ENCODE measurements at places on chromosomes 2 and 18. TPM values are rescaled to one million over a fixed set of nuclear protein-coding genes. Genes with fewer than 3 reads are reported as not detected.

The TFPI gene
- total RNA-seq = 88.5 TPM

The ACADL gene
- total RNA-seq = 85.4 TPM

The GAL3ST2 gene
- 3.9 TPM for total RNA-seq

The NGEF gene
- 25.1 TPM for total RNA-seq

The REG1B gene
- 4.1 TPM for total RNA-seq

The CDH2 gene
- total RNA-seq = 9.8 TPM

The HMSD gene
- not detected for total RNA-seq

The KIF5C gene
- total RNA-seq = 47.9 TPM

The GDF7 gene
- total RNA-seq = 16.2 TPM

The PHOSPHO2 gene
- total RNA-seq = 8.0 TPM

The PDCD1 gene
- 0.22 TPM for total RNA-seq

The PAX8 gene
- 11.4 TPM for total RNA-seq

The GAREM2 gene
- total RNA-seq = 3.3 TPM

The MSGN1 gene
- total RNA-seq = not detected

The LGALSL gene
- 28.0 TPM for total RNA-seq

The SCYGR2 gene
- not detected for total RNA-seq

The DNER gene
- total RNA-seq = 2.7 TPM

The DCDC2C gene
- 22.3 TPM for total RNA-seq

The CMPK2 gene
- total RNA-seq = 5.7 TPM

The TNP1 gene
- not detected for total RNA-seq

The CFAP65 gene
- not detected for total RNA-seq

The ZNF396 gene
- 2.9 TPM for total RNA-seq

The PLB1 gene
- total RNA-seq = 2.3 TPM

The KDSR gene
- 49.6 TPM for total RNA-seq

The SAG gene
- not detected for total RNA-seq

The GULP1 gene
- total RNA-seq = 89.2 TPM

The RNPEPL1 gene
- 55.3 TPM for total RNA-seq

The PRSS56 gene
- total RNA-seq = not detected

The MARCO gene
- total RNA-seq = 59.4 TPM

The RIT2 gene
- total RNA-seq = not detected

The IL37 gene
- not detected for total RNA-seq

The DPP10 gene
- not detected for total RNA-seq

The CXCR4 gene
- 33.1 TPM for total RNA-seq

The LDAH gene
- 17.3 TPM for total RNA-seq

The ANKRD29 gene
- total RNA-seq = 19.8 TPM

The C2orf80 gene
- not detected for total RNA-seq

The CHRNG gene
- total RNA-seq = not detected

The CTDSP1 gene
- total RNA-seq = 164 TPM

The LRP2 gene
- not detected for total RNA-seq

The MAL gene
- total RNA-seq = 60.0 TPM

The PROM2 gene
- 6.9 TPM for total RNA-seq

Measured in tibial nerve (tissue), 4 donors.